ENCODE measurements at places on chromosomes 3 and 15. TPM values are rescaled to one million over a fixed set of nuclear protein-coding genes. Genes with fewer than 3 reads are reported as not detected.

- no peaks in the 10 kb centered on the region for H3K27me3 ChIP-seq
- DNase-seq: peak; percentile 33
- H3K4me1 ChIP-seq: no peaks in the 10 kb centered on the region
- H3K27ac ChIP-seq: no peak overlapping the region
- no peaks in the 10 kb centered on the region for H3K36me3 ChIP-seq
Measured at GRCh38 chr3:155352900-155353490, 59.5 kb upstream of the STRIT1 start.

- H3K4me1 ChIP-seq: no peaks in the 10 kb centered on the region
- no peaks in the 10 kb centered on the region for H3K27me3 ChIP-seq
- H3K36me3 ChIP-seq: no peaks in the 10 kb centered on the region
- H3K4me3 ChIP-seq: no peak overlapping the region
Measured at GRCh38 chr3:37785736-37786135, 75.9 kb upstream of the CTDSPL start.

- H3K27ac ChIP-seq: no peak overlapping the region
- DNase-seq: no peak
- H3K36me3 ChIP-seq: no peaks in the 10 kb centered on the region
- H3K27me3 ChIP-seq: no peaks in the 10 kb centered on the region
Measured at GRCh38 chr15:100008258-100008657, 275.0 kb upstream of the LYSMD4 start.

DNA sequence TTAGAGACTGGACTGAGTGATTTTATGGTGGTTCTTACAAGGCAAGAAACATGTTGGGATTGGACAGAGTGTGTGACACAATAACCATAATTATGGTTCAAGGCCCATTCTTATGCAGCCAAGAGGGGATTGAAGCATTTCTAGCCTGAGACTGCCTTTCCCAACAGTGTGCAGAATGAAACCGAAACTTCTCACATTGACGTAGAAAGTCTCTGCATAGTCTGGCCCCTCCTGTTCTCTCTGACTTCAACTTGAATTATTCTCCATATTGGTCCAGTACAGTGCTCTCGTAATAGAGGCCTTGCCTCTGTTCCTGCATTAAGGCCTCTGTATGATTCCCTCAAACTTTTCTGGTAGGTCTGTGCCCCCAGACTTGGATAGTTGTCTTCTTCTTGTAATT is 138.3 kb downstream of the DIPK2A start:
- peak; percentile 52 for DNase-seq
- H3K27ac ChIP-seq: no peak overlapping the region

DNA sequence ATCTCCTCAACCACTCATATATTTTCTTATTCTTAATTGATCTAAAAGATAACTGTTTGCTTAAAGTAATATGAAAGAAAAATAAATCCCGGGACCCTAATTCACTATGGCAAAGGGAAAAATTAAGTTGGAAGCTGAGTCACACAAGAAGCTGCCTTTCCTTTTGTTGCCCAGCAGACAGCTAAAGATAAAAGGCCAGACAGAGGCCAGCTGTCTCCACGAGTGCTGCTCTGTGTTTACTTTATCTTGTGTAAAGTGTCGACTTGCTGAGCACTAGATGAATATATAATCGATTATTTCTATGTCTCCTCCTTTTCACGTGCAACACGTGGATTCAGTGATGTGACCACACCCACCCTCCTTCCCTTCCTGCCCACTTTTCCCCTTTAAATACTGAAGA is 52.8 kb upstream of the NSMCE3 start:
- no peak overlapping the region for H3K4me3 ChIP-seq
- H3K4me1 ChIP-seq: no peaks in the 10 kb centered on the region
- no peaks in the 10 kb centered on the region for H3K36me3 ChIP-seq
- no peak for DNase-seq

DNA sequence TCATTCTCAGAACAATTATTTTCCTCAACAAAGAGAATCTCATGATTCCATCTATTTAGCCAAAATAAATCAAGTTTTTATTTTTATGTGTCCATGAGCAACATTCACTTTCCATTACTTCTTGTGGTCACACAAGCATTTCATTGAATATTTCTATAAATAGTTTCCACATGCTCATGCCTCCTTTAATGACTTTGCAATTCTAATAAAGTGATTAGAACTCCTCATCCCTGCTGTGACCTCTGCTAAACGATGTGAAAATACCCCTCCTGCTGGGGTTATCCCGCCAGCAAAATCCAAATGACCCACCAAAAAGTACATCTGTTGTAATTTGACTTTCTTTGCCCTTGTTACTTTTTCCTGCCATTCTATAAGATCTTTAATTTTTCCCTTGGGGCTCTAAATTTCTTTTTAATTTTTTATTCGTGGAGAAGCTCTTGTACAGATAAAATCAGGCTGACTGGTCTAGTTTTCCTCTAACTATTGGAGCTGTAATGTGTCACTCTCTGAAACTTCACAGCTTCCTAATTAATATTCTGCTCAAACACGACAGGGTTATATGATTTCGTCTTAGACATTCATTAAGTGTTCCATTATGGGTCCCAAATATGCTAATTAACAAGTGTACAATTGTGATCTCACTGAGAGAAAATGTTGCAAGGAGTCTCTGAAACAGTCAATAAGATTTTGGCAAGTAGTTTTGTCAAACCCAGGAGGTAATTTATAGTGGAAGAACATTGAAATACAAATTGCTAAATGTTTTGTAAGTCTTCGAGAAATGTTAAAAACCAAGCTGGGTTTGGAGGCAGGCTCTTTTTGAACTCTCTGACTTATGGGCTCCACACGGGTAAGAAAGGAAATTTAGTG is 533.1 kb upstream of the NAALADL2 start:
- no peak for DNase-seq
- no peaks in the 10 kb centered on the region for H3K4me1 ChIP-seq
- H3K27me3 ChIP-seq: no peaks in the 10 kb centered on the region

The TMEM266 gene
- total RNA-seq: not detected

The DUOXA1 gene
- total RNA-seq: not detected

DNA sequence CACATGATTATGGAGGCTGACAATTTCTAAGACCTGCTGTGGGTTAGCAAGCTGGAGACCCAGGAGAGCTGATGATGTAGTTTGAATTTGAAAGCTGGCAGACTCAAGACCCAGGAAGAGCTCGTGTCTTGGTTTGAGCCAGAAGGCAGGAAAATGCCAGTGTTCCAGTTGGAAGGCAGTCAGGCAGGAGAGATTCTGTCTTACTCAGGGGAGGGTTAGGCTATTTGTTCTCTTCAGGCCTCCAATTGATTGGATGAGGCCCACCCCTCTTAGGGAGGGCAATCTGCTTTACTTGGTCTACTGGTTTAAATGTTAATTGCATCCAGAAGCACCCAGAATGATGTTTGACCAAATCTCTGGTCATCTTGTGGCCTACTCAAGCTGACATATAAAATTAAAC is 40.4 kb upstream of the IGF2BP2 start:
- H3K4me1 ChIP-seq: no peaks in the 10 kb centered on the region
- H3K27me3 ChIP-seq: no peaks in the 10 kb centered on the region
- no peak overlapping the region for H3K27ac ChIP-seq
- no peak overlapping the region for H3K4me3 ChIP-seq
- H3K36me3 ChIP-seq: no peaks in the 10 kb centered on the region

The LRRC57 gene
- total RNA-seq: 29.4 TPM

DNA sequence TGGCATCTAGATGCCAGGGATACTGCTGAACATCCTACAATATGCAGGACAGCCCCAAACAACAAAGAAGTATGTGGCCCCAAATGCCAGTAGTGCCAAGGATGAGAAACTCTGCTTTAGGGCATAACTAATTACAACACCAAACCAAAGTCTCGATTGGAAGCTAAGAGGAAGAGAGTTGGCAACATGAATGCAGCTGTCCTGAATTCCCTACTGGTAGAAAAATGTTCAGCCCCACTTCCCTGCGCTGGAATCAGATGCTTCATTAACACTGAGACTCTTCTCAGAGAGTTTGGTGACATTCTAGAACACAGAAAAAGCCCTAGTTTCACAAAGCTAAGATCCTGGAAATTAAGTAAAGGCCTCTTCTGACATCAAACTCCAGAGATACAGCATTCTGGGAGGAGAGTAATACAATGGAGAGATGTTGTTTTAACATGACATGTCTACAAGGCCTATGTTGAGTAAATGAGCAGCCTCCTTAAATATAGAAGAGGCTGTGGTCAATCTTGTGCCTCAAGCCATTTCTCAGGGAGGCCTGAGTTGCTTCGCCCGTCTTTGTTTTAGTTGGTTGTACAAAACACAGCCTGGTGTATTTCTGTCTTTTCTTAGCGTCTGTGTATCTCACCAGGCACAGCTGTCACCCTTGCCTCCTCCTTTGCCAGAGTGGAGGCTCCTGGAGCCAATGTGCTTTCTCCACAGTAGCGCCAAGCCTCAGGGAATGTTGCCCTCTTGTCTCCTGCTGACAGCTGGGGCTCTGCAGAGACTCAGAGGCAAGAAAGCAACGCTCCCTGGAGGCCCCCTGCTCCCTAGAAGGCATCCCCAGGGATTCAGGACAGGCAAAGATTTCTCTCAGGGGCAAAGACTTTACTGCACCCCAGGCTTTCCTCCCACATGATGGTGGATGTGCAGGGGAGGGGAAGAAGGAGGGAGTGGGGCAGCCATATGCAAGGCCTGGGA is 25.1 kb upstream of the CTNNB1 start:
- no peak overlapping the region for H3K4me3 ChIP-seq
- no peak overlapping the region for H3K27ac ChIP-seq
- no peaks in the 10 kb centered on the region for H3K4me1 ChIP-seq

GRCh38 chr3:195103623-195104022 is 167.3 kb downstream of the XXYLT1 start:
- no peaks in the 10 kb centered on the region for H3K36me3 ChIP-seq
- peaks cover 28% of the 10 kb centered on the region for H3K4me1 ChIP-seq
- no peak overlapping the region for H3K4me3 ChIP-seq
- no peak for DNase-seq
- no peak overlapping the region for H3K27ac ChIP-seq
- no peaks in the 10 kb centered on the region for H3K27me3 ChIP-seq

GRCh38 chr15:69669446-69669845 is 216.8 kb downstream of the RPLP1 start:
- DNase-seq: no peak
- no peaks in the 10 kb centered on the region for H3K36me3 ChIP-seq
- no peaks in the 10 kb centered on the region for H3K27me3 ChIP-seq

DNA sequence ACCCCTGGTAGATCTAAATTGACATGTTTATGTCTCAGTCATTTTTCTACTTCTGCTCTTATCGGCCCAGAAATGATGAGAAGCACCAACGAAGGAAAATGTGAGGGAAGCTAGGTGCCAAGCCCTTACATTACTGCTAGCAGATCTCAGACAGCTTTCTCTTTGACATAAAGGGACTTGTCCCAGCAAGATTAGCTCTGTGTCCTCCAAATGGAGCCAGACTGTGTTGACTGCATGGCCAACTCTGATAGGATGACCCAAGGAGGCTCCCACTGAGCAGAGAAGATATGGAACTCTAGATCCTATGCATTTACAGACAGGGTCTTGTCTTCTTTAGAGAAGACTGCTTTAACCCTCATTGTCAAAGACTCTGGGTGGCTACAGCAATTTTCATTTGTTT is 2.8 kb upstream of the MCTP2 start:
- H3K36me3 ChIP-seq: no peaks in the 10 kb centered on the region
- no peak for DNase-seq
- no peaks in the 10 kb centered on the region for H3K27me3 ChIP-seq
- peaks cover 25% of the 10 kb centered on the region for H3K4me1 ChIP-seq

DNA sequence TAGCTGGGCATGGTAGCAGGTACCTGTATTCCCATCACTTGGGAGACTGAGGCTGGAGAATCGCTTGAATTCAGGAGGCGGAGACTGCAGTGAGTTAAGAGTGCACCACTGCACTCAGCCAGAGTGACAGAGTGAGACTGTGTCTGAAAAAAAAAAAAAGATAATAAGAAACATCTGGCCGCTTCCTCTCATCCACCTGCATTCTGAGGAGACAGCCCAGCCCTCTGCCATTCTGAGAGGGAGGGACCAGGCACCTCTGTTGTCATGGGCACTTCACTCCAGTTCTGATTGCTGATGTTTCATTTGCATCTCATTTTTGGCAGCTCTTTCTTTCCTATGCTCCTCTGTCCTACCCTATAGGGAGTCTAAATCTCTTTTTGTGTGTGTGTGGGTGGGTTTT is 36.4 kb upstream of the GSK3B start:
- H3K36me3 ChIP-seq: no peaks in the 10 kb centered on the region
- H3K27me3 ChIP-seq: no peaks in the 10 kb centered on the region
- no peak overlapping the region for H3K27ac ChIP-seq
- H3K4me3 ChIP-seq: no peak overlapping the region

The TUBGCP5 gene
- 14.7 TPM for total RNA-seq

DNA sequence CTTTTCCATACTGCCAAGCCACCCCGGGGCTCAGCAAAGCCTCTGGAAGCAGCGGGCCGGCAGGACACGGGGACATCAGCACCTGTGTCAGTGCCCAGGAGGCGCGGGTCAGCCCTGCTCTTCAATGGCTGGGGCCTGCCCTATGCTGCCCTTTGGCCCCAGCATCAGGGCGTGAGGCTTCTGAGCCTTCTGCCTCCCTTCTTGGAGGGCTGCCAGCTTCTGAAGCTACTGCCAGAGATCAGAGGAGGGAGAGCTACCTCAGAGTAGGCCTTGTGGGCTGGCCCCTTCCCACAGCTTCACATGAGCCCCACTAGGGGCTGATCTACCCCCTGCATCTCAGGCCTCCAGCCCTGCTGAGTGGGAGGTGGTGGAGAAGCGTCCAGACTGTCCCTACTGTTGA is 13.0 kb upstream of the TMEM115 start:
- H3K4me3 ChIP-seq: no peak overlapping the region
- no peaks in the 10 kb centered on the region for H3K27me3 ChIP-seq
- peak; percentile 46 for DNase-seq
- no peaks in the 10 kb centered on the region for H3K36me3 ChIP-seq

The MUSTN1 gene
- total RNA-seq: 7.7 TPM

DNA sequence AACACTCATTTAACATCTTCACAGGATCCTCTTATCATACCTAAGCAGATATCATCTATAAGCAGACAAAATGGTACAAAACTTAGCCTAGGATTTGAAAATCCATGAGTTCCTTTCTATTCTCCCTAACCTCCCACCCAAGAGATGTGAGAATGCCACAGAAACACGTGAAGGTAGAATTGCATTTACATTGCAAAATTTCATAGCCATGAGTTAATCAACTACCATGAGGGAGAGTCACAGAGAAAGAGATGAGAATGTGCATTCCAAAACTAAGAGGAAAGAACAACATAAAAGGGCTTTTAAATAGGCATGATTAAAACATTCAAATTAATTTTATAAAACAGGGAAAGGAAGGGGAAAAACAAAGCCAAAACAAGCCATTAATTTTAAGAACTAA is 806.2 kb downstream of the NTRK3 start:
- no peaks in the 10 kb centered on the region for H3K4me1 ChIP-seq
- no peak overlapping the region for H3K27ac ChIP-seq
- H3K4me3 ChIP-seq: no peak overlapping the region
- no peak for DNase-seq
- H3K36me3 ChIP-seq: no peaks in the 10 kb centered on the region
- H3K27me3 ChIP-seq: no peaks in the 10 kb centered on the region
